ENCODE measurements at places on chromosomes 5 and 9. TPM values are rescaled to one million over a fixed set of nuclear protein-coding genes. Genes with fewer than 3 reads are reported as not detected.

SIT1 gene
- 0.18 TPM for total RNA-seq

BTNL9 gene
- 13.0 TPM for total RNA-seq

PCDHA7 gene
- total RNA-seq, result 0.46 TPM

STPG3 gene
- 4.2 TPM for total RNA-seq

BARX1 gene
- not detected for total RNA-seq

ABLIM3 gene
- total RNA-seq, result 9.0 TPM

IFT74 gene
- 15.1 TPM for total RNA-seq

NTNG2 gene
- 12.7 TPM for total RNA-seq

TNFSF15 gene
- total RNA-seq, result 9.0 TPM

KLF9 gene
- 82.9 TPM for total RNA-seq

NMUR2 gene
- not detected for total RNA-seq

HNRNPA0 gene
- 11.0 TPM for total RNA-seq

IFNA13 gene
- not detected for total RNA-seq

SLC34A3 gene
- total RNA-seq, result not detected

JAKMIP2 gene
- 1.2 TPM for total RNA-seq

KIF12 gene
- total RNA-seq, result 21.5 TPM

CCL27 gene
- total RNA-seq, result not detected

CTXN3 gene
- not detected for total RNA-seq

PPP6C gene
- 28.8 TPM for total RNA-seq

ARL10 gene
- total RNA-seq, result 2.4 TPM

ANKRD31 gene
- total RNA-seq, result 3.7 TPM

DND1 gene
- 26.2 TPM for total RNA-seq

SCGB3A2 gene
- not detected for total RNA-seq

ARL14EPL gene
- not detected for total RNA-seq

DNM1 gene
- total RNA-seq, result 7.7 TPM

GNAQ gene
- total RNA-seq, result 35.0 TPM

ORM1 gene
- total RNA-seq, result not detected

SGCD gene
- total RNA-seq, result 3.2 TPM

ZNG1F gene
- 6.7 TPM for total RNA-seq
